ENCODE measurements at places on chromosomes 12 and 14.

DNA sequence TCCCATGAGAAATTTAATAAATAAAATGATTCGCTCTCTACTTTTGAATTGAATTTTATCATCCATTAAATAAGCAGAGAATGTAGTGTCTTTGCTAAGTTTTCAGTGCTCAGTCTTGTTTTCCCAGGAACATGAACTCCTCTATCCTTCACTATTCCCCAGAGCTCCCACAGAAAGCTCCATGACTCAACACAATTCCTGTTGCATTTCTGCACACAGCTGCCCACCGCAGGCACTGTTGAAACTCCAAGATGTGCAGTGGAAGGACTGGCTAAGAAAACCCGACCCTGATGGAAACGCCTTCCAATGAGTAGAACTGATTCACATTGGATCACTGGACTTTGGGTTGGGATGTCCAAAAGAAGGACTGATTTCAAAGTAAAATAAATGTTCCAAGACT is 202.4 kb upstream of the AMIGO2 start:
- DNase-seq, result no peak

DNA sequence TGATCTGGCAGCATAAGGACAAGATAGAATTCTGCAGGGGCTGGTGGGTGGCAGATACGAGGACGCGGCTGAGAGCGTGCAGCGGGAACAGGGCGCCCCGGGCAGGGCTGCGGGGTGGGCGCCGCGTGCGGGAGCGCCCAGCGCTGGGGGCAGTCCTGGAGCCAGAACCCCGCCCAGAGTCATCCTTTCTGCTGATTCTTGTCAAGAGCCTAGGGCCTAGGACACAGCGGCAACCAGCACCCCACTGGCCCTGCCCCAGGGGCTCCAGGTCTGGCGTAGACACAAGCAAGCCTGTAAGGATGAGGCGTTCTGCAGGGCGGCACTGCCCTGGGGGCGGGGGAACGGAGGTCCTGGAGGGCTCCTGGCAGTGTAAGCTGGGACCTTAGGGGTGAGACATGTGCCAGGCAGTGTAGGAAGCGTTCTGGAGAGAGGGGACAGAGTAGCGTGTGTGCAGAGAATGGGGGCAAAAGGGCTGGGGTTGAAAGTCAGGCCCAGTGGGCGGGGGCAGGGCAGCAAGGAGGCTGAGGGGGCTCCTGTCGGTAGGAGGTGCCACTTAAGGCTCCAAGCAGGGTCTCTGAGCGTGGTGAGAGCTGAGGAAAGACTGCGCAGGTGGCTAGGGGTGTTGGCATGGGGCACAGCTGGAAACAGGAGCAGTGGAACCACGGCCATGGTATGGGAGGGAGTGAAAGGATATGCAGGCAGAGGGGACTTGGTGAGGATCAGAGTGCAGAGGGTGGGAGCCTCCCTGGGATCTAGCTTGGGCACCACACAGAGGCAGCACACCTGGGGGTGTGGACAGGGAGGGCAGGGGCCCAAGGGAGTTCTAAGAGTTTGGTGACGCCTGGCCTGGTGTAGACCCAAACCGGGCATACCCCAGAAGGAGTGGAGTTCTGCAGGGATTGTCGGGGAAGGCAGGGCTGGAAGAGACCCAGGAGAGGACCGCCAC is 845 bp upstream of the AHNAK2 start:
- DNase-seq, result no peak

- DNase-seq, result no peak
These were observed 41.2 kb downstream of the SLC38A1 start for GRCh38 chr12:46227616-46228015.

DNA sequence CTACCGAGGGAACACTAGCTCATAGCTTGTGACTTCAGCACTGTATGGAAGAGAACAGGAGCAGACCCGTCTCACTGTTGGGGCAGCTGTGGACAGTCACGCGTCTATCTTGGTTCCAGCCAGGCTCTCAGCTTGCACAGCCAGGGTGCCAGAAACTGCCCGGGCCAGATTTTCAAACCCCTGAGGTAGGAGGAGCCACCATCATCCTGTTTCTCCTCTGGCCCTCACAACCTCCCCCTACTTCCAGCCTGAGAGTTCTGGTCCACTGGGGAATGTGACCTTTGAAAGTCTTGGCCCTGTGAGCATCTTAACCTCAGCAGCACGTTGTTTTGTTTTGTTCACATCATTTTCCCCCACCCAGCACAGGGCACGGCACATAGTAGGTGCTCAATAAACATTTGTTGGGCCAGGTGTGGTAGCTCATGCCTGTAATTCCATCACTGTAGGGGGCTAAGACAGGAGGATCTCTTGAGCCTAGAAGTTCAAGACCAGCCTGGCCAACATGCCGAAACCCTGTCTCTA is 50.4 kb downstream of the PSMA6 start:
- DNase-seq, result no peak

DNA sequence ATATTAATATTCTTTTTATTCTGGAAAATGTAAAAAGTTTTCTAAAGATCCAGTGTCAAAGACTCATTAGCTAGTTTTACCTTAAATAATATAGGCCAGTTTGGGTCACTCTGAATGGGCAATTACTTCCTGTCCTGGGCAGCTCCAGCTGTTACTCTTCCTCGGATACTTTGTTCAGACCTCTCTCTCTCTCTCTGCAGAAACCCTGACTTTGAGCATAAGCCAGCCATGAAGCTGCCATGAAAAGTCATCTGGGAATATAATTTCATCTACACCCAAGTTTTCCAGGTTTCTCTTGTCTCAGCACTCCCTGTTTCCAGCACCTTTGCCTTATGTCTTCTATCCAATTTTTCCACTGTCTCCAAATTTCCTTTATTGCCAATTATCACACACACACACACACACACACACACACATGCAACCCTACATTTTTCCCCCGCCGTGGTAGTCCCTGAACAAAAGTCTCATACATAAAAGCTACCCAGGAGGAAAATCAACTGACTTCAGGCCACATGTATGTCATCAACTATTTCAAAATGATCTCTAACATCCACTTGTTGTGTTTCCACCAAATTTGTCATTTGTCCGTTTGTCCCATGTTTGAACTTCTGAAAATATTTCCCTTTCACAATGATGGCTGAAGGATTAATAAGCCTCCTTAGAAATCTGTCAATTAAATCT is 318.1 kb downstream of the SSPN start:
- DNase-seq, result no peak

GRCh38 chr12:115233891-115234543 is 550.0 kb upstream of the TBX3 start:
- DNase-seq, result no peak

- DNase-seq, result no peak
These were observed 199.4 kb upstream of the CDKN3 start for GRCh38 chr14:54197369-54197768.

- no peak for DNase-seq
These were observed 356.8 kb downstream of the ALG10 start for GRCh38 chr12:34379142-34379541.

- DNase-seq, result no peak
These were observed 62.1 kb downstream of the ARF6 start for GRCh38 chr14:49955024-49955423.

GRCh38 chr12:57158665-57159064 is 11.2 kb upstream of the LRP1-AS start:
- no peak for DNase-seq

GRCh38 chr12:50387972-50388478 is 8.4 kb downstream of the FAM186A start:
- no peak for DNase-seq

GRCh38 chr14:64632056-64632455 is 72.2 kb upstream of the PLEKHG3 start:
- no peak for DNase-seq

DNA sequence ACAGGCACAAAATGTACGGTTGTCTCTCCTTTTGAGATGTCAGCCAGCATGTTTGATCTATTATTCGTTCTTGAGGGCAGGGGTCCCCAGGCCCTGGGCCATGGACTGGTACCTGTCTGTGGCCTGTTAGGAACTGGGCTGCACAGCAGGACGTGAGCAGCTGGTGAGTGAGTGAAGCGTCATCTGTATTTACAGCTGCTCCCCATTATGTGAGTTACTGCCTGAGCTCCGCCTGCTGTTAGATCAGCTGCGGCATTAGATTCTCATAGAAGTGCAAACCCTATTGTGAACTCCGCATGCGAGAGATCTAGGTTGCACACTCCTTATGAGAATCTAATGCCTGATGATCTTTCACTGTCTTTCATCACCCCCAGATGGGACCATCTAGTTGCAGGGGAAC is 41.4 kb upstream of the SCN8A start:
- DNase-seq, result no peak

- DNase-seq, result no peak
These were observed 201.6 kb upstream of the NOS1 start for GRCh38 chr12:117563007-117563406.

DNA sequence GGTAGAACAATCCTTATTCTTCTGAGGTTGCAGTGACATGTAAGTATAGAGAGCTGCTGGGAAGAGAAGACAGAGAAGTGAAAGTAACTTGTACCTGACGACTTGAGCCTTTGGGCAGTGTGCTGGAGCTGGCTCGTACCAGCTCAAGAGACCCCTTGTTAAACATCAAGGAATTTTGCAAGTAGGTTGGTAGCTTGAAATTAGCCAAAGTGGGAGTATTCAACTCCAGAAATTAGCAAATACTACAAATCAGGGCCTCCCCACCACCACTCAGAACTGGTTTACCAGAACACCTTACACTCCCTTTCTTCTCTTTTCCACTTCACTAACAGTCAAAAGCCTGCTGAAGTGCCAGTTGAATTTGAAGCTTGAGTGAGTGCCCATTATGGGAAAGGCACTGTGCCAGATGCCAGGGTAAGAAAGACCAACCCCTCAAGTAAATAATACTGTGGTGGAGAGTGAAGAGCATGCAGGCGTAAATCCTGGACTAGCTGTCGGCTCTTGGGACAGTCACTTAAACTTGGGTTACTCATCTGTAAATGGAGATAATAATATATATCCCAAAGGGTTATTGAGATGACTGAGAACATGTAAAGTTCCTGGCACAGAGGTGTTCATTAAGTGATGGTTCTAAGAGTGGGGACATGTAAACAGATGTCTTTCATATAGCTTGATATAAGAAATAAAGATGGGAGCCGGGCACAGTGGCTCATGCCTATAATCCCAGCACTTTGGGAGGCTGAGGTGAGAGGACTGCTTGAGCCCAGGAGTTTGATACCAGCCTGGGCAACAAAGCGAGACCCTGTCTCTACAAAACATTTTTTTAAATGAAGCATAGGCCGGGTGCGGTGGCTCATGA is 27.0 kb upstream of the EID3 start:
- DNase-seq, result no peak

DNA sequence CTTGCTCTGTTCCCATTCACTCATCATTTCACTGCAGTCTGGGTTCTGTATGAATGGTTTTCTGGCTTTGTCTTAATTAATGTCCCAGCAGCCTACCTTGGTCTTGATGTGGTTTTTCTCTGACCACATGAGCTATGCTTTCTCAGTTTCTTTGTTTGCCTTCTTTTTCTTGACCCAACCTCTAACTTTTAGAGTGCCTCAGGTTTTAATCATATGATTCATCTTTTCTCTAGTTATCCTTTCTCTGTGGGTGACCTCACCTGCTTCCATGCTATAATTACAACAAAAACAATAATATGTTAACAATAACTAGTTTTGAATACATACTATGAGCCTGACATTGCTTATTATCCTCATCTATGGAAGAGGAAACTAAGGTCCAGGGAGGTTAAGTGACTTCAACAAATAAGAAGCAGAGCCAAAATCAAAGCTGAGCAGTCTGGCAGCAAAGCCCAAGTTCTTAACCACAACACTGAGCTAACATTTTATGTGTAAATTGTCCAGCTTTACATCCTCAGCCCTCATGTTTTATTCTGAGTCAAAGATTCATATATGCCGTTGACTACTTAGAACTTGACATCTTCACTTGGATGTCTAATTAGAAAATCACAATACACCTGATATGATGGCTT is 4.7 kb upstream of the EPYC start:
- DNase-seq, result no peak

DNA sequence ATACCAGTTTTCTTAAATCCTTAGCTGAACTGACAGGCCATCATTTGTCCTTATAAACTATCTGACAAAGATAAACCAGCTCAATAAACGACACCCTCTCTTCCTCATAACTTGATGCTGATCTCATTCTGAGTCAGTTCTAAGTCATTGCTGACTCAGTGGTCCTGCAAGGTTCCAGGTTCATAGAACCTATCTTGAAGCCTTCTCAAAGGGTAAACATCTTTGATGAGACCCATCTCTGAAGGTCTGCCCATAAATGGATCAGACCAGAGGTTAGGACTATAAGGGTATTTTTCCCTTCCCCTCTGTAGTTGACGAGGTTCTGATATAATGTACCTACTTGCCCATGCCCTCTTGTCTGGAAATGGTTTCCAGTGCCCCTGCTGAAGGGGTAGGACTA is 11.9 kb downstream of the NAA25 start:
- no peak for DNase-seq

DNA sequence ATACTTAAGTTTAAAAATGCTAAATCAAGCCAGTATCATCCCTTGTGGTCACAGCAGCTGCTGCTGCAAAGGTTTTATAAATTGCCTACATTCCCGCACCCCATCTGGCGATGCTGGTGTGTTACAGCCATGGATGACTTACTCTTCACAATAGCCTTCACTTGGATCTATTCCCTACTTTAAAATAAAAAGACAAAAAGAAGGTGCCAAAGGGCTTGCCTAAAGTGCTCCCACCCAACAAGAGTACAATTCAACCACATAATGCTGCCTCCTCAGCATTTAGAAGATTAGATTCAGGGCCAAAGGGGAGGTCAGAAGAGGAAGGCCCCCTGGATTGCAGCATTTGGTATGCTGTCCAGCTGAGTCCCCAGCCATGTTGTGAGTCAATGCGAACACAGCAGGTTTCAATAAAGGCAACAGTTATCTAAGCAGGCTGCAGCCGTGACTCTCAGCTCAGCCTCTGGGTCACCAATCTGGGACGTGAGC is 176.1 kb downstream of the DAD1 start:
- no peak for DNase-seq

- peak; percentile 12 for DNase-seq
These were observed 545 bp downstream of the CPSF2 start for GRCh38 chr14:92122351-92122677.

DNA sequence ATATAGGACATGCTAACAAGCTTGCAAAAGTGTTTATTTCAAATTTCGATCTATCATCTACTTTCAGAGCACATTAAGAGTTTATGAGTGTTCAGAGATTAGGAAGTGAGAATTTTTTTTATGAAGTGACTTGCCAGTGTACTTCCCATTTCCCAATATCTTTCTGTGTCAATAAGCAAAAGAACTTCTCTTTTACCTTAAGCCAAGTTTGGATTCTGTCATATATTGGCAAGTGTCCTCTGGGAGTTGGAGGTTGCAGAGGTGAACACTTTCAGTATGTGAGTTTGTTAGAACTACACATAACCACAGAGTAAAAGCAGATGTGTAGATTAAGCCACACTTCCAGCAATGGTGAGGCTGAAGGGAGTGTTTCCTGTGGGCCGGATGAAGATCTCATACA is 16.6 kb upstream of the KLRF1 start:
- no peak for DNase-seq

DNA sequence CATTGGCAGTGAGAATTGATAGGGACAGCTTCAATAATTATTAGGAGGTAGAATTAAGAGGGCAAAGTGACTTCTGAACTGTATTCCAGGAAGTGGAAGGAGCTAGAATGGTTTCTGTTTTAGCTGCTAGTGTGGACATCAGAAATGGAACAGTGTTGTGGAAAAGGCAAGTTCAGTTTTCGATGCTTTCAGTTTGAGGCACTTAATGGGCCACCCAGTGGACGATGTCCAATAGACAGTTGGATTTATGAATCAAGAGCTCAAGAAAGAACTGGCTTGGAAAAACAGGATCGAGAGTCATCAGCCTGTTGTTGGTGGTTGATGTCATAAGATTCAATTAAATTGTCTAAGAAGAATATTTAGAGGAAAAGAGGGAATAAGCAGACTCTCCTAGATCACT is 136.3 kb downstream of the DYRK2 start:
- DNase-seq, result no peak
